Activated T-cell treated with anti-CD3 and anti-CD28 coated beads, Interleukin-2, amount 50 U/mL, for 24 hours (primary cell): ENCODE measurements at places on chromosomes 2 and 18.

- peak; percentile 64 for DNase-seq
Observed at GRCh38 chr18:58541789-58542425, 87.0 kb downstream of the ALPK2 start.

- no peak for DNase-seq
Observed at GRCh38 chr2:17068021-17068420, 402.4 kb upstream of the CYRIA start.

- DNase-seq, result no peak
Observed at GRCh38 chr2:110708455-110708854, 23.9 kb upstream of the ACOXL start.

- DNase-seq, result peak; percentile 66
Observed at GRCh38 chr2:113324684-113325160, 46.0 kb upstream of the PAX8 start.

DNA sequence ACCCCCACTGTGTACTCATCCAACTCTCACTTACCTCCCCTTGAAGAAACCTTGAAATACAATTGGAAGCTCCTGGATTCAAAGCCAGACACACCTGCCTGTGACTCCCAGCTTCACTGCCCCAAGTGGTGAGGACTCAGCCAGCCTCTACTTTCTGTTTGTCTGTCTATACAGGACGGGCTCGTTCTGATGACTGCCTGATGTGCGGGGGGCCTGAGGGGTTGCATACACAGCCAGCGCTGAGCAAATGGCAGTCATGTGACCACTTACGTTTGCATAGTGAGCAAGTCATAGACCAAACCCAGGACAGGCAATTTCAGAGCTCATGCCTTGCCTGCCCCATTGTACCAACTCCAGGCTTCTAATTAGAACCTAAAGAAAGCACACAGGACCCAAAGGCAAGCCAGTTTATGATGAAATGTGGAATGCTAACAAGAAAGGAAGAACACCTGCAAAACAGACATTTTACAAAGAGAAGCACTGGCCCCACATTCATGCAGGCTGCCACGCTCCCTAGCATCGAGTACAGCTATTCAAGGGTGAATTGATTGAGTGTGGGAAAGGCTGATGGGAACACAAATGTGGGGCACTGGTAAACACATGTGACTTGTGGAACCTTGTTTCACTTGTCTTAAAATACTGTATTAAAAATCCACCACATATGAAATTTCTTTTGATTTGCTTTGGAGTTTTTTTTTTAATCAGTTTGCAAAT lies 137.8 kb downstream of the LNPK start:
- DNase-seq, result no peak

DNA sequence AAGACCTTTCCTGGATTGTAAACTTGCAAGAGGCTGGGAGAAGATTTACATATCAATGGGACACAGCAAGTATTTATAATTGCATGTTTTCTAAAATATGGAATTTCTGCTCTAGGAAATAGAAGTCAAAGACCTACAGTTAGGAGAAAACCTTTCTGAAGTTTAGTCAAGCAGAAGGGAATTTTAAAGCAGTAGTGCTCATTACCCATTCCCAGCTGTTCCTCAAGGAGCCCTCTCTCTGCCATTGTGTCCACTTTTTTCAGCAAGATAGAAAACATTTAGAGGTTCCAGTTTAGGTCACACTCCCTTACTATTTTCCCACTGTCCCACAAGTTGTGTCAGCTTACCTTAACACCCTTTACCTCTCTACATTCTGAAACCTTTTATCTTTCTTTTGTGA lies 584.0 kb upstream of the CHAC2 start:
- DNase-seq, result no peak

GRCh38 chr2:636641-637405 lies 40.4 kb downstream of the TMEM18 start:
- peak; percentile 77 for DNase-seq

GRCh38 chr2:122451040-122451439 lies 695.6 kb downstream of the TSN start:
- no peak for DNase-seq
